ENCODE measurements at places on chromosomes 6 and 20.

- no peaks in the 10 kb centered on the region for H3K36me3 ChIP-seq
- DNase-seq = peak; percentile 91
- peaks cover 13% of the 10 kb centered on the region for H3K4me1 ChIP-seq
- peaks cover 3% of the 10 kb centered on the region for H3K27me3 ChIP-seq
- peak overlapping the region; percentile 39 for H3K4me3 ChIP-seq
Observed at GRCh38 chr20:25865715-25866656, 169.3 kb upstream of the ZNF337 start.

DNA sequence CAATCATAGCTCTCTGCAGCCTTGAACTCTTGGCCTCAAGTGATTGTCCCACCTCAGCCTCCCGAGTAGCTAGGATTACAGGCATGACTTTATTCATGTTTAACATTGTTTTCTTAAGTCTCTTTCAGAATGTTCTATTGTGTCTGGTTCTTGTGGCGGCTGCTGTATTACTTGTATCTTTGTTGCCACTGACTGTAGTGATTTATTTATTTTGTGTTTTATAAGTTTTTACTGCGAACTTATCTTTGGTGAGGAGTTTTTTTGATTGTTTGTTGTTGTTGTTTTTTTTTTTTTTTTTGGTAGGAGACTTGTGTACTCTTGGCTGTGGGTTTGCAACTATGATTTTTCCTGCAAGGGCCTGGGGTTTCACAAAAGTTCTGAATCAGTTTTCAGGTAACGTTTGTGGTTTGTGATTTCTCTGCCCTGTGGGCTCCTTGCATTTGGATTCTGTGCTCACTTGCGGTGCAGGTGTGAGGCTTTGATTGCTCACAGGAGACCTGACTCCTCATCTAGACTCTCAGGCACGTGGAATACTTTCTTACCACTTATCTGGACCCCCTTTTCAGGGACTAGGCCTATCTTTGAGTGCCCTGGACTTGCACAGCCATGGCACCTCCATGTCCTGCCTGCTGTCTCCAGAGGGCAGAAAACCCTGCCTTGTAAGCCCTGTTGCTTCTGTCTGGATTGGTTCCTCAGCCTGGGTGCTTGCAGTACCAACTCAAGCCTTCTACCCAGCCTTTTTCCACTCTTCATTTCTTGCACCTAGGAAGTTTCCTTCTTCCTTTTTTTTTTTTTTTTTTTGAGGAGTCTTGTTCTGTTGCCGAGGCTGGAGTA lies 25.2 kb downstream of the KIF25 start:
- H3K4me3 ChIP-seq = no peak overlapping the region
- H3K27ac ChIP-seq = no peak overlapping the region
- H3K4me1 ChIP-seq = no peaks in the 10 kb centered on the region
- no peaks in the 10 kb centered on the region for H3K27me3 ChIP-seq

- DNase-seq = no peak
- H3K4me3 ChIP-seq = no peak overlapping the region
- no peaks in the 10 kb centered on the region for H3K27me3 ChIP-seq
- H3K36me3 ChIP-seq = peaks cover 18% of the 10 kb centered on the region
Observed at GRCh38 chr20:25033265-25033923, 24.5 kb downstream of the ACSS1 start.

DNA sequence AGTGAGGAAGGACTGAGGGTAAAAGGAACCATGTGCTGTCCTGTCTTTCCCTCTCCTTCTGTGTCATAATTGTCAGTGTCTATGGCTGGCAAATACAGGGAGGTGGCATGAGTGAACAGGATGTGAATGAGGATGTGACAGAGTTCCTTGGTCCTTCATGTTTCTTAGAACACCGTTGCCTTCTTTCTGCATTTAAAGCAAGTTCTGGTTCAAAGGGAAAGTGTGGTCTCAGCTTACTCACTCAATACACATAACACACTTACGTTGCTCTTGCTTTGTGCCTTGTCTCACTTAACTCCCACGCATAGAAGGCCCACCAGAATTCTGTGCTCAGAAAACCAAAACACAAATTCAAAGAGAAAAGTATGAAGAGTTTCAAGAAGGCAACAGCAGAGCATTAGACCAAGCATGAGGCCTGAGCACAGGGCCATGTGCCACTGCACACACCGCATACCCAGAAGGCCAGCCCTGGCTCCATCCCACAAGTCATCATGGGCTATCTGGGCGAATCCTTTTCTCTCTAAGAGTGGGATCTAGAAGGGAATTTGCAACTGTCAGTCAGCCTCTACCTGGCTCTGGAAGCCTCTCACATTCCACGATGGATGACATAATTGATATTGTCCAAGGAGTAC lies 38.9 kb upstream of the SAYSD1 start:
- no peak for DNase-seq
- no peak overlapping the region for H3K27ac ChIP-seq
- no peaks in the 10 kb centered on the region for H3K4me1 ChIP-seq
- no peaks in the 10 kb centered on the region for H3K36me3 ChIP-seq
- no peaks in the 10 kb centered on the region for H3K27me3 ChIP-seq

GRCh38 chr20:64192406-64192805 lies 28.2 kb downstream of the MYT1 start:
- H3K4me3 ChIP-seq = no peak overlapping the region
- no peak for DNase-seq
- no peak overlapping the region for H3K27ac ChIP-seq
- H3K36me3 ChIP-seq = no peaks in the 10 kb centered on the region
- no peaks in the 10 kb centered on the region for H3K4me1 ChIP-seq
